ENCODE measurements at places on chromosomes 13 and 19.

DNA sequence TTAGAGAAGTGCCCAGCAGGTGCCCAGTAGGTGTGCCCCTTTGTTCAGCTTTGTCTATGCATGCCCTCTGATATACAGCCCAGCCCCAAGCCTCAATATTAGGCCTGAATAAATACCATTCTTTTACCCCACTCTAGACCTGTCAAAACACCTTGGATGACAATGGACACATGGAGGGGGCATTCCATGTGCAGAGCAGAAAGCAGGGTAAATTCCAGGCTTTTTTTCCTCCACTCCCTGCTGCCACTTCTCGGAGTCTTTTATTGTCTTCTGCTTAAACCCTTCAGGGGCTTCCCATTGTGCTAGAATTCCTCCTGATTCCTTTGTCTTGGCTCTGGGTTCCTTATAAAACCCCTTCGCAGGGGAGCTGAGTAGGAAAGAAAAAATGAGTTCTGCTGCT lies 5.8 kb upstream of the FRY start:
- no peak for DNase-seq

DNA sequence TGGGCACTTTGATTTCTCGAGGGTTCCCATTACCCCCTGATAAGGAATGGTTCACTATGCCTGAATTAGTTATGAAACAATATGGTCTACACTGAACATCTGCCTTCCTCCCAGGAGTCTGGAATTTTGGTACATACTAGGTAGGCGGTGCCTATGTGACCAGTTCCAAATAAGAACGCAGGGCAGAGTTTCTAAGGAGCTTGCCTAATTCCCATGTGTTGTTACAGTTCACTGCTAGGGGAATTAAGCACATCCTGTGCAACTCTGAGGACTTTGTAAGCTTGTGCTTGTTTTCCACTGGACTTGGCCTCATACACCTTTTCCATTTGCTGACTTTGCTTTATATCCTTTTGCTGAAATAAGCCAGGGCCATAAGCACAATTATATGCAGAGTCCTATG lies 29.2 kb downstream of the RBM26 start:
- DNase-seq, result no peak

DNA sequence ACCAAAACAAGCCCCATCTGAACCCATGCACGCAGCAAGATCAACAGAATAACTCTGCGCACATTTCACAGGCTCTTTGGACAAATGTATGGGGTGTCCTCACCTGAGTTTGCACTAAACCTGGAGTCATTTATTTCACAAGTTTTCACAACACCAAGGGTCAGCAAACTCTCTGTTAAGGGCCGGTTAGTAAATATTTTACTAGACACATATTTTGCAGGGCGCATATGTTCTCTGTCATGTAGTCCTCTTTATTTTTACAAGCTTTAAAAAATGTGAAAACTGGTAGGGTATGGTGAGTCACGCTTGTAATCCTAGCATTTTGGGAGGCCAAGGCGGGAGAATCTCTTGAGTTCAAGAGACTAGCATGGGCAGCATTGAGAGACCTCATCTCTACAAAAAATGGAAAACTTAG lies 45.5 kb upstream of the DPRX start:
- no peak for DNase-seq

- no peak for DNase-seq
Measured at GRCh38 chr19:30064348-30064699, 122.3 kb downstream of the URI1 start.

DNA sequence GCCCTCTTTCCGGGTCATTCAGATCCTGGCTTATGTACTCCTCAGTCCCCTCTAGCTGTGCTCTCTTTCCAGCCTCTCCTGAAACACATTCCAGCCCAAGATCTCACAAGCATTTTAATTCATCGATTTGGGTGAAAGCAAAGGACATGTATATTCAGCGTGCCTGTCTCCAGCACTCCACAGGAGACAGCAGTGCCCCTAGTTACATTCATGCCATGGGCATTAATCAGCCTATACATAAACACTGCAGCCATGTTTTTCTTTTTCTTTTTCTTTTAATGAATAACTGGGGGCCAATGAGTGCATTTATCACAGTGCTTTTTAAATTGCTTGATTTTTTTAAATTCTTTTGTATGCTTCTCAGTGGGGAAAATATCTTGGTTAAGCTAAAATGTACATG lies 199.1 kb downstream of the DCT start:
- DNase-seq, result no peak

GRCh38 chr19:52094526-52095130 lies 937 bp downstream of the ZNF841 start:
- DNase-seq, result no peak

DNA sequence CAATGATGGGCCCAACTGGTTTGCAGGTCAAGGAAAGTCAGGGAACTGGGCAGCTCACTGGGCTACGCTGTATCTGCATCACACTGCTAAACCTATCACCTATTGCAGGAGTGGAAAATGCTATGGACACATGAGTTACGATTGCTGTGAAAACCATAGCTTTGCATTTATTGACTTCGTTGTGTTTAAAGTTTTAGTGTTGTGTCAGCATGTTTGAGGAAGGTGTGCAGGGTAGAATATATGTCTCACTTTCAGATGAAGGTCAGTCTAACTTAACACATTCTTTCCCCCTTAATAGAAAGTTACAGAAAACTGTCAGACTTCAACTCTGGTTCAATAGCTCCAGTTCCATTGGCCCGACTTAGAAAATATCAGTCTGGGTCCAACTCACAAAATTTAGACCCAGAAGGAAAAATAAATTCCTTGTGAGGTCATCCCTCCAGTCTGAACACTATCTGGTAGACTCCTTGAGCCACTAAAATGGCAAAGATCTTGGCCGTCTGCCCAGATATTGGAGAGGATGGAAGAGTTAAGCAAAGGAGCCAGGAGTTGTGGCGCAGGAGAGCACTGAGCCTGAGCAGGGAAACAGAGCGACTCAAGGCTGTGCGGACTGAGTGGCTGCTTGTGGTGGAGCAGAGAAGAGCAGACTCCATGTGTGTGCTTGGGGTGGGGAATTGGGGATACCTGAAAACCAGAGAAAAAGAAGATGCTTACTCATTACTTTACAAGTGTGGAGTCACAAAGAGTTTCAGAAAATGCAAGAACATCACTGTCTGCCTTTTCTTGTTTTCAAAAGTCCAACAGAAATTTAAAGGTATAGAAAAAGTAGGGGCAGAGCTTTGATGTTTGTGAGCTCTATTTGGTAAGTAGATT lies 518.5 kb downstream of the FGF9 start:
- DNase-seq, result no peak

DNA sequence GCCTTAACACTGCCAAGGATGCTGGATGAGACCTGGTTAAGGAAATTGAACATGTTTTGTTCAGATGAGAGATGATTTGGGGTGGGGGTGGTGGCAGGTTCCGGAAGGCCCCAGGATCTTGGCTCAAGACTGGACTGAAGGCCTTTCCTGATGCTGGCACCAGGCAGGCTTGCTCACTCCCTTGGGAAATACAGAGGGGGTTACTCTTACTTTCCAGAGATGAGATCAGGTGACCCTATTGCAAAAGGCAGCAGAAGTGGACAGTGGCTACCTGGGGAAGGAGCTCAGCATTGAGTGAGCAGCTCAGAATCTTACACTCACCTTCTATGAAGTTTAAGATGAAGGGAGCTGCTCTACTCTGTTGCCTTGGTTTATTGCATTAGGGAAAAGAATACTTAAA lies 10.8 kb downstream of the GATAD2A start:
- no peak for DNase-seq
